ENCODE measurements at places on chromosomes 4 and X. TPM values are rescaled to one million over a fixed set of nuclear protein-coding genes. Genes with fewer than 3 reads are reported as not detected.

The PDLIM3 gene
- 476 TPM for total RNA-seq

The FAM149A gene
- total RNA-seq = 6.8 TPM

The NCAPG gene
- 0.44 TPM for total RNA-seq

The GPRASP1 gene
- 18.6 TPM for total RNA-seq

The DDX53 gene
- not detected for total RNA-seq

The SPACA5 gene
- total RNA-seq = not detected

The SMIM14 gene
- 15.2 TPM for total RNA-seq

DNA sequence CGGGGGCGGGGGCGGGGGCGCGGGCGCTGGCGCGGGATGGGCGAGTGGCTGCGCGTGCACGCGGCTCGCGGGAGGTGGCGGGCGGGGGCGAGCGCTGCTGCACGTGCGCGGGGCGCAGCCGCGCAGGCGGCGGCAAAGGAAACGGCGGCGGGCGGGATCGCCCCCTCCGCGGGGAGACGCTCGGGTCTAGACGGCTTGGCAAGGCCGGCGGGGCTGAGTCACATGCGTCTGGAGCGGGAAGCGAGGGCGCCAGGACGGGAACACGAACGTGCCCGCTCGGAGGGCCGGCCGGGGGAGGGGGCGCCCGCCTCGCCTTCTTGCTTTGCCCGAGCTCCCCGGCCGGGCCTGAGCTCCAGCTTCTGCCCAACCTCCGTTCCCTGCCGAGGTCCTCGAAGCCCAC, 4.3 kb upstream of the HAUS7 start:
- peak overlapping the region; percentile 62 for H3K27ac ChIP-seq
- H3K4me3 ChIP-seq = peak overlapping the region; percentile 31
- peaks cover 39% of the 10 kb centered on the region for H3K4me1 ChIP-seq
- H3K36me3 ChIP-seq = no peaks in the 10 kb centered on the region

- no peaks in the 10 kb centered on the region for H3K4me1 ChIP-seq
- no peak for DNase-seq
- H3K4me3 ChIP-seq = no peak overlapping the region
- H3K27ac ChIP-seq = no peak overlapping the region
- no peaks in the 10 kb centered on the region for H3K27me3 ChIP-seq
- H3K36me3 ChIP-seq = no peaks in the 10 kb centered on the region
These were observed 7.3 kb upstream of the SEL1L3 start for GRCh38 chr4:25870081-25870480.

DNA sequence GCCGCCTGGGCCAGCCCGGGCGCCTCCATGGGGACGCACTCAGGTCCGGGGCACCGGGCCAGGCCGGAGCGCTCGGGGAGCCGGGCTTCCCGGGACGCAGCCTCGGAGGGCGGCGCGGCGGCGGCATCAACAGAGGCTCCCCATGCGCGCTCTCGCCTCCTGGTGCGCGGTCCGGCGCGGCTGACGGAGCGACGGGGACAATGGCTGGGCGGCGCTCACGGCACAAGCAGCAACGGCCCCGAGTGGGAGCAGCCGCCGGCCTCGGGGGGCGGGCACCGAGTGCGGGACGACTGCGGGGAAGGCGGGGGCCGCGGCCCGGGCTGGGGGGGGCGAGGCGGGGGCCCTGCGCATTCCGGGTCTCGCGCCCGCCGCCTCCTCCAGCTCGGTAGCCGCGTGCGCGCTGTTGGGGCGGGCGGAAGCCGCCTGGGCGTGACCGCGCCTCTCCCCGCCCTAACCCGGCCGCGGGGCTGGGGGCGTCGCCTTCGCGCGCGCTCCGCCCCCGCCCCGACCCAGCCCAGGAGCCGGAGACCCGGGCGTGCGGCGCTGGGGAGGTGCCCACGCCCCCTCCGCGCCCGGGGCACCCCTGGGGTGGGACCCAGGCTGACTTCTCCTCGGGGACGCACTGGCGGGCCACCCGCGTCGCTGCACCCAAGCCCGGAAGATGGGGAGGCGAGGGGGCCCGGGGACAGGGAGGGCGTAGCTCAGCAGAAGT, at the start of gene PRKX:
PRKX (minus strand) TSS at position 425 of the 712 bp plus-strand sequence; CDS start at position 29, 396 bp downstream.
- no peaks in the 10 kb centered on the region for H3K36me3 ChIP-seq
- H3K27me3 ChIP-seq = no peaks in the 10 kb centered on the region
- DNase-seq = no peak
- H3K4me3 ChIP-seq = peak within 1 kb of the TSS; percentile 66
- no peaks in the 10 kb centered on the region for H3K4me1 ChIP-seq

GRCh38 chr4:159106636-159107035, 3.8 kb downstream of the RAPGEF2 start:
- peak overlapping the region; percentile 9 for H3K4me3 ChIP-seq
- no peak for DNase-seq
- H3K4me1 ChIP-seq = no peaks in the 10 kb centered on the region
- no peaks in the 10 kb centered on the region for H3K27me3 ChIP-seq
- no peaks in the 10 kb centered on the region for H3K36me3 ChIP-seq
- H3K27ac ChIP-seq = no peak overlapping the region

DNA sequence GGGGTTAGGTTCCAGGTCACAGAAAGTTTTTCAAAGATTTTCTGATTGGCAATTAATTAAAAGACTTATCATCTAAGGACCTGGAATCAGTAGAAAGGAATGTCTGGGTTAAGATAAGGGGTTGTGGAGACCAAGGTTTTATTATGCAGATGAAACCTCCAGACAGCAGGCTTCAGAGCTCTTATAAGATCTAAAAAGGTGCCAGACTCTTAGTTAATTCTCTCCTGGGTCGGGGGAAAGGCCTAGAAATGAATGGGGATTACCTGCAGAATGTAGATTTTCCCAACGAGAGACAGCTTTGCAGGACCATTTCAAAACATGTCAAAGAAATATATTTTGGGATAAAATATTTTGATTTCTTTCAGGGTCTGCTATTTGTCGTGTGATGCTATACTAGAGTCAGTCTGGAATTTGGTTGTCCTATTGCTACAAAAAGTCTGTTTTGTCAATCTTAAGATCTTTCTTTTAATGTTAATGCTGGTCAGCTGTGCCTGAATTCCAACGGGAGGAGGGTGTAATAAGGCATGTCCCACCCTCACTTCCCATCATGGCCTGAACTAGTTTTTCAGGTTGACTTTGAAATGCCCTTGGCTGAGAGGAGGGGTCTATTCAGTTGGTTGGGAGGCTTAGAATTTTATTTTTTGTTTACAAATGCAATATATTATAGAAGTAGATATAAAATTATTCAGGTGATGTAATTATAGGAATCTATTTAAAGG, 15.8 kb downstream of the EGF start:
- no peaks in the 10 kb centered on the region for H3K27me3 ChIP-seq
- no peak overlapping the region for H3K27ac ChIP-seq
- no peaks in the 10 kb centered on the region for H3K4me1 ChIP-seq
- no peak for DNase-seq

- no peak overlapping the region for H3K27ac ChIP-seq
- no peak overlapping the region for H3K4me3 ChIP-seq
- H3K4me1 ChIP-seq = no peaks in the 10 kb centered on the region
- DNase-seq = no peak
These were observed 66.5 kb downstream of the MAMLD1 start for GRCh38 chrX:150429594-150429993.

- no peak overlapping the region for H3K27ac ChIP-seq
- no peaks in the 10 kb centered on the region for H3K36me3 ChIP-seq
- no peak overlapping the region for H3K4me3 ChIP-seq
- no peaks in the 10 kb centered on the region for H3K27me3 ChIP-seq
- no peak for DNase-seq
These were observed 9.4 kb upstream of the COPS4 start for GRCh38 chr4:83025563-83025962.

DNA sequence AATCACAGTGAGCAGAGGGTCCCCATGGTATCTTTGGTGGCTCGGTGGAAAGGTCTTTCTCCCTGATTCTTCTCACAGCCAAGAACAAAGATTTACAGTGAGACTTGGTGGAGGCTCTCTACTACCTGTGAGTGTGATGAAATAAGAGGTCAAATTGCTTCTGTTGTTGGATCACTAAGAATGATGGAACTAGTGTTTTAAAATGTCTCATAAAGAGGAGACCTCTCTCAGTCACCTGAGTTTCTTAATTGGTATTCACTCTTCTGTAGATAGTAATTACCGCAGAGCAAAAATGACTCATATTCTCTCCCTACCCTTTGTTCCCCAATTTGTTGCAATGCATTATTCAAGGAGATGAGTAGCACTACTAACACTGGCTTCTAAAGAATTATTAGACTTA, 100.9 kb upstream of the TBC1D9 start:
- H3K4me1 ChIP-seq = no peaks in the 10 kb centered on the region
- peak overlapping the region; percentile 37 for H3K27ac ChIP-seq
- H3K4me3 ChIP-seq = no peak overlapping the region
- H3K36me3 ChIP-seq = no peaks in the 10 kb centered on the region

GRCh38 chr4:180455226-180455625, 1788.0 kb upstream of the TENM3 start:
- DNase-seq = no peak
- no peak overlapping the region for H3K27ac ChIP-seq
- H3K4me1 ChIP-seq = no peaks in the 10 kb centered on the region
- no peak overlapping the region for H3K4me3 ChIP-seq
- H3K27me3 ChIP-seq = no peaks in the 10 kb centered on the region

DNA sequence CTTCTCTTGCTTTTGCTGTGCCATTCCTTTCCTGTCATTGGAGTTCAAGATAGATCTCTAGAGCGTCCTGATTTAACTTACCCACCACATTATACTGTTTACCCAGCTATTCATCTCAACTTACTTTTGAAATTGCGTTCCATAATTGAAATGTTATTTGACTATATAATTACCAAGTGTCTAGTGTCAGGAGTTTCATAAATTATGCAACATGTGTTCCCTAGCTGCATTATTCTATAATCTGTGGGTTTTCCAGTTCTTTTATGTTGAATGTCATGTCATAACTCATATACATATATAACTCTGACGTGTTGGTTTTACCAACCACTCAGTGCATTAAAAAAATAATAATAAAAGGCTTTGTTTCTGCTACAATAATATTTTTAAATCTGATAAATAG, 285.9 kb upstream of the ARSJ start:
- H3K27ac ChIP-seq = no peak overlapping the region
- no peaks in the 10 kb centered on the region for H3K27me3 ChIP-seq
- no peak overlapping the region for H3K4me3 ChIP-seq
- no peaks in the 10 kb centered on the region for H3K4me1 ChIP-seq
- no peaks in the 10 kb centered on the region for H3K36me3 ChIP-seq
- DNase-seq = no peak

DNA sequence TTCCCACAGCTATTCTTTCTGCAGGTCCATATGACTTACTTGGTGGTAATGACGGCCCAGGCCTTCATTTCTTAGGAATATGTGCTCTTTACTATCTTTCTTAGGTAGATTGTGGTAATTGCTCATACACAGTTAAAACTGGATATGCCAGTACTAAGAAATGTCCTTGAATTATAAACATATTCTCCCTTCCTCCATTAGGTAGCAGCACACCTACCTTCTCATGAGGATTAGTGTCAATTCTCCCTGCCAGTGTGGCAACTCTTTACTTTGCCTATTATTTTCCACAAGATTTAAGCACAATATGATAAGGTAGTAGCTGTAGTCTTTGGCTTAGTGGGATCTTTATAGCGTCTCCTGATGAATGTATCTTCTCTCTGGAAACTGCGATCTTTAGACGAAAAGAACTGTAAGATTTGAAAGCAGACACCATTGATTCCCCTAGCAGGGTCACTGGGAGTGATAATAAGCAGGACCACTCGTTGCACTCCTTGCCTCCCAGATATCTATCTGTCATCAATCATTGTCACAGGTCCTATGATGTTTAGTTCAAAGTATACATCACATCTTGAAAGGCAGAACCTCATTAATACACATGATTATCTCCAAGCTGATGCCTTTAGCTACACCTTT, 1240.7 kb downstream of the C4orf33 start:
- H3K27me3 ChIP-seq = no peaks in the 10 kb centered on the region
- no peaks in the 10 kb centered on the region for H3K4me1 ChIP-seq
- no peak overlapping the region for H3K27ac ChIP-seq
- no peaks in the 10 kb centered on the region for H3K36me3 ChIP-seq
- H3K4me3 ChIP-seq = no peak overlapping the region

DNA sequence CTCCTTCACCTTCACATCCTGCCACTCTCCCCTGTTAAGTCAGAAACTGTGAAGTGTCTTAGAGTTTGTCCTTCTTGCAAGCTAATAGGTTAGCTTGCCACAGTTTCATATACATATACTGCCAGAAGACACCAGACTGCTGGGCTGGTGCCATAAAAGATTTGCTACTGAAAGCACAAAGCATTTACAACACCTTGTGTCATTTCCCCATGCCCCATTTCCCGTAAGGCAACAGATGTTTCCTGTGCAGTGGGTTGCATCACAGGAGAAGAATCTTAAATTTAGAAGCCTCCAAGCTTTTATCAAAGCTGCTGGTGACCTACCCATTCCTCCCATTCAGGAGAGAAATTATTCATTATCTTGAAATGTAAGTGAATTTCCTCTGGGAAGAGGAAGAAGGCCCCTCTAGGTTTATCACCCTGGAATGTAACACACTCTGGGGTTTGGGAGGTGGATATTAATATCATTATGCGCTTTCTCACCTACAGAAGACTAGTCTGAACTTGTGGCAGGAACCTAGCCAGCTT, 34.5 kb upstream of the RAB33B start:
- H3K4me3 ChIP-seq = no peak overlapping the region
- DNase-seq = peak; percentile 64
- no peaks in the 10 kb centered on the region for H3K36me3 ChIP-seq
- H3K27ac ChIP-seq = no peak overlapping the region
- peaks cover 8% of the 10 kb centered on the region for H3K4me1 ChIP-seq
- no peaks in the 10 kb centered on the region for H3K27me3 ChIP-seq

DNA sequence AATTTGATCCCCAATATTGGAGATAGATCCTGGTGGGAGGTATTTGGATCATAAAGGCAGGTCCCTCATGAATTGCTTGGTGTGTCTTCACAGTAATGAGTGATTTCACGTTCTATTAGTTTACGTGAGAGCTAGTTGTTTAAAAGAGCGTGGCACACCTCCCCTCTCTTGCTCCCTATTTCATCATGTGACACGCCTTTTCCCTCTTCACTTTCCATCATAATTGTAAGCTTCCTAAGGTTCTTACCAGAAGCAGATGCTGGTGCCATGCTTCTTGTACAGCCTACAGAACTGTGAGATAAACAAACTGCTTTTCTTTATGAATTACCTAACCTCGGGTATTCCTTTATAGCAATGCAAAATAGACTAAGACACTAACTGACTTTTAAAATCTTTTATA, 34.0 kb upstream of the FMR1 start:
- no peaks in the 10 kb centered on the region for H3K36me3 ChIP-seq
- no peak overlapping the region for H3K27ac ChIP-seq
- no peak for DNase-seq
- no peak overlapping the region for H3K4me3 ChIP-seq
- no peaks in the 10 kb centered on the region for H3K4me1 ChIP-seq

GRCh38 chr4:122167369-122167768, 15.2 kb downstream of the BLTP1 start:
- no peaks in the 10 kb centered on the region for H3K27me3 ChIP-seq
- H3K4me1 ChIP-seq = no peaks in the 10 kb centered on the region
- no peak for DNase-seq

DNA sequence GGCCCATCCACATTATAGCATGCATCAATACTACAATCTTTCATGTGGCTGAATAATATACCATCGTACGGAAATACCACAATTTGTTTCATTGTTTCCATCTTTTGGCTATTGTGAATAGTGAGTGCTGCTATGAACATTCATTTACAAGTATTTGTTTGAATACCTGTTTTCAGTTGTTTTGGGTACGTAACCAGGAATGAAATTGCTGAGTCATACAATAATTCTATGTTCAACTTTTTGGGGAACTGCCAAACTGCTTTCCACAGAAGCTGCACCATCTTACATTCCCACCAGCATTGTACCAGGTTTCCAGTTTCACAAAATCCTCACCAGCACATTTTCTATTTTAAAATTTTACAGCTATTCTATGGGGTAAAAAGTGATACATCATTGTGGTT, 28.5 kb upstream of the MANBA start:
- H3K27me3 ChIP-seq = no peaks in the 10 kb centered on the region
- no peak overlapping the region for H3K4me3 ChIP-seq
- no peak for DNase-seq
- H3K27ac ChIP-seq = no peak overlapping the region
- peaks cover 20% of the 10 kb centered on the region for H3K36me3 ChIP-seq

Measured in right atrium auricular region (tissue), 2 donors.